ENCODE measurements at places on chromosomes 1 and 21.

DNA sequence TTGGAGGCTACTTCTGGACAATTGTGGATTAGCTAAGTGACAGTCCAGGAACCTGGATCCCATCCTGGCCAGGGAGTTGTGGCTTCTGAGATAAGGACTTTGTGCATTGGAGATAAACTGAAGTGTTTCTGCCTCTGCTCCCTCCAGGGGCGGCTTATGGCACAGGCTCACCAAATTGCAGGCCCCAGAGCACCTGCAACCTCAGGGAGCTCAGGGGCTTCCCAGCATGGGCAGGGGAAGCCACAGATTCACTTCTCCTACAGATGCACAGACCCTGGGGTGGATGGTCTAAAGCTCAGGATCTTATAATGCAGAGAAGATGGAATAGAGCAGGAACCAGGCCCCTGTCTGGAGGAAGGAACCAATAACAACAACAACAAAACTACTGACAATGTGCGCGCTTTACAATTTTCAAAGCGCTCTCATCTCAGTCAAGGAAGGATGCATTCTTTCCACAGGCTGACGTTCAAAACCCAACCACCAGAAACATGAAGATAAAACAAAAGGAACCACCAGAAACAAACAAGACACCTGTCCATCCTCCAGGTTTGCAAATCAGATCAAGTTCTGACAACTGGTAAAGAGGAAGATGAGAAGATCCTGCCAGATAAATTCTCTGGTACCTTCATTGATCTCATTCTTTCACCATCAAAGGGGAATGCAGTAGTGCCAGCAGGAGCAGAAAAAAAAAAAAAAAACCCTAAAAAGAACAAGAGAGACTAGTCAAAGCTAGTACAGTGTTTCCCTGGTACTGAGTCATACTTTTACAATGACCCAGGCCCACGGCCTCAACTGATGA lies 121.0 kb upstream of the IRF2BP2 start:
- DNase-seq, result no peak

GRCh38 chr1:233614173-233614742 lies 352 bp downstream of the KCNK1 start:
- no peak for DNase-seq

GRCh38 chr1:118012515-118013124 lies 83.1 kb downstream of the WDR3 start:
- no peak for DNase-seq

- no peak for DNase-seq
Observed at GRCh38 chr1:15417059-15417934, 7.6 kb downstream of the EFHD2 start.

- DNase-seq, result no peak
Observed at GRCh38 chr1:109184687-109185086, 29.0 kb upstream of the SARS1 start.

DNA sequence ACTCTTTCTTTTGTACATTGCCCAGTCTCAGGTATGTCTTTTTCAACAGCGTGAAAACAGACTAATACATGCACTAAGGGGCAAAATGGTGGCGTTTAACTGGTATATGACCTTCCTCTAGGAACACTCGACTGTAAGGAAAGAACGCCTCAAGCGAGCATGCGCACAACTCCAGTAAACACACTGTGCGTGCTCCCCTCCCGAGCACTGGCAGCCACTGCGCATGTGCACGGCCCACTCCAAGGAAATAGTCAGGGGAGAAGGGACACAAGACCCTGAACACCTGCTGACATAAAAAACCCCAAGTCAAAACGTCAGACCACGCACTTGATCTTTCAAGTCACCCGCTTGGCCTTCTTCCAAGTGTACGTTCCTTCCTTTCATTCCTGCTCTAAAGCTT lies 173.5 kb downstream of the NPHP4 start:
- DNase-seq, result no peak

- DNase-seq, result no peak
Observed at GRCh38 chr1:9161963-9162362, 33.1 kb upstream of the GPR157 start.

DNA sequence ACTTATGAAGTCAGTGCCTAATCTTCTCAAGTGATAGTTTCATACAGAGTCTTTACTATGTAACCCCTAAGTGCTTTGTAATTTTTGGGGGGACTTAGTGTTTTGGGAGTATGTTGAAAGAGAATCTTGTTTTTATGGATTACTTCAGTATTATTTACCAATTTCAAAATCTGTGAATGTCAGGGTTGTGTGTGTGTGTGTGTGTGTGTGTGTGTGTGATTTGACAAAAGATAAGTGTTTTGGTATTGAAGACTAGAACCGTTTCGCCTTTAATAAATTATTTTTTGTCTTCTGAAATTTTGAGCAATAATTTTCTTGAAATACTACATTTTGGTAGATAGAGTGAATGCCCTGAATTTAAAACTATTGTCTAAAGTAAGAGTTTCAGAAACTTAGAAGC lies 5.8 kb downstream of the MAGI3 start:
- no peak for DNase-seq

- DNase-seq, result no peak
Observed at GRCh38 chr1:220893701-220894024, 14.4 kb downstream of the HLX start.

- DNase-seq, result no peak
Observed at GRCh38 chr1:10833630-10834557, 37.4 kb upstream of the CASZ1 start.

DNA sequence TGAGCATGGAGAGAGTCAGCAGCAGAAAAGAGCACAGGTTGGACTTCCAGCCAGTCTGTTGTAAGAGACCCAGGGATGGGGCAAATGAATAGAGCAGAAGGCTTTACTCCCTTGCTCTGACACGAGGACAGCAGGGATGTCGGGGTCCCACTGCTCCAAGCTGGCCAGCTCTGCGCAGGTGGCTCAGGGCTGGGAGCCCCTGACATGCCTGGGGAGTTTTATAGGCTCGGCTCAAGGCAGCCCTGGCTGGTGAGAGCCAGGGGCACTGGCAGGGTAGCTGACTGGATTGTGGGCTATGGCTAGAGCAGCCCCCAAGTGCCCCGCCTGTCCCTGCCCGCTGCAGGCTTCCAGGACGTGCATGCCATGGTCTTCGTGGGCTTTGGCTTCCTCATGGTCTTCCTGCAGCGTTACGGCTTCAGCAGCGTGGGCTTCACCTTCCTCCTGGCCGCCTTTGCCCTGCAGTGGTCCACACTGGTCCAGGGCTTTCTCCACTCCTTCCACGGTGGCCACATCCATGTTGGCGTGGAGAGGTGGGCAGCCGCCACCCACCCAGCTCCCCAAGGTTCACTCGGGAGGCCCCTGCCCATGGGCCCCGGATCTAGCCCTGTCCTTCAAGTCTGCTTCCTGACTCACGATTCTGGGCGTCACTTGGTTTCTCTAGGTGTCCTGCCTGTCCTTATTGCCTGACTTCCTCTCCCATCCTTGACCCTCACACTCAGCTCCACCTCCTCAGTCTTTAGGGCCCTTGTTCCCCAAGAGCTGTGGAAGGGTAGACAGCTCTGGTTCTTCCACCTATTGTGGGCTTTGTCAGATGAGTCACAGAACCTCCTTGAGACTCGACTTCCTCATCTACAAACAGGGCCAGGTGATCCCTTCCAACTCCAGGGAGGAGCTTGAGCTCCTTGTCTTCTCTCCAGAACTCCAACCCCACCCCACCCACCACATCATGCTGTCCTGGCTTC lies 8.2 kb downstream of the RHBG start:
- DNase-seq, result no peak

DNA sequence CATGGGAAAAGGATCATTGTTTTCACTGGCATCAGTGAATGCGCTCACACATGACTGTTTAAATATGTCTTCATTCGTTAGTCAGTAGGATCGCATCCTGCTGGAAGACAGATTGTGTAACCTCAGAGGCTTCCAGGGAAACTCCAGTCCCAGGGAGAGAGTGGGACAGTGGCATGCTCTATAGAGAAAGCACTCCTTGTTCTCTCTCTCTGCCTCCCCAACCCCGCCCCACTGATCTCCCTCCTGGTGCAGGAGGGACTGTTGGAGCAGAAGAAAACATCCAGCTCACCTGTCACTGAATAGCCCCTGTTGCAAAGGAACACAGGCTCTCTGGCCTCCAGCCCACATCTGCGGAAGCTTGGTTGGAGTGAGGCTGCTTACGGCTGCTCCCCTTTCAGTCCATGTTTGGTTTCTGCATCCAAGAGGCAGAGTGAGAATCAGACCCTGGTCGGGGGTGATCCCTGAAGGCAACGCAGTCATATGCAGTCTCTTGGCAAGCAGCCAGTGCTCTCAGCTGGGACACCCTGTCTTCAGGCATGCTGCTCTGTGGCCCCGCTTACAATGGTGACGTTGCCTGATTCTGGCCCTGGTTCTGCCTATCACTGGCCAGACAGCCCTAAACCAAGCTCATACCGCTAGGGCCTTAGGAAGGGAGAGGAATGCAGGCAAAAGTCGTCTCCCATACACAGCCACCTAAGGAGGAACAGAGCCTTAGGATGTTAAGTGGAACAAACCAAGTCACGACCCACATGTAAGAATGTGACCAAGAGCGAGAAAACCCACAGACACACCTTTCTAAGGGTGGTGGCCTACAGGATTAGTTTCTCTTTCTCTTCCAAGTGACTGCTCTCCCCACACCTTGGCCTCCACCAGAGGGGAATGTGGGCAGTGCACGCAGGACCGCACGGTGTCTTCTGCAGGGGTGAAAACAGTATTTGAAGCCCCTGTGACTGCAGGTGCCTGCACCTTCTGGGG lies 39.7 kb downstream of the BACE2 start:
- peak; percentile 69 for DNase-seq

DNA sequence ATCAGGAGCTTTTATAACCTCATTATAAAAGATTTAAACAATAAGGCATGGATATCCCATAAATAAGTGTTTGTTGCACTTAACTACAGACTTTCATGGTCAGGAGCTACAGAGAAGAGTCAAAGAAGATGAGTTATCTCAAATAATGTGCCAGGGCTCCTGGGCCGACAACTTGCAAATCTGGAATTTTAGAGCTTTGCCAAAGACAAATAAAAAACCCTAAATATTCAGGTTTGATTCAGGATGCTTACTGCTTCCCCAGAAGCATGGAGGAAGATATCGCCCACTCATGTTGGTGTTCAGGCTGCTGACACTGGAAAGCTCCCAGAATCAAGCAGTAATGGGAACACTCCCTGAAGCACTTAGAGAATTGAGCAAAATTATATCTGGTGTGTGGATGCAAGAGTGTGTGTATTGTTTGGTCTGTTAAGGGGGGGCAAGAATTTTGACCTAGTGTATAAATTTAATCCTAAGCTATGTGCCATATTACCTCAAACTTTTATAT lies 176.9 kb upstream of the ESRRG start:
- DNase-seq, result no peak

DNA sequence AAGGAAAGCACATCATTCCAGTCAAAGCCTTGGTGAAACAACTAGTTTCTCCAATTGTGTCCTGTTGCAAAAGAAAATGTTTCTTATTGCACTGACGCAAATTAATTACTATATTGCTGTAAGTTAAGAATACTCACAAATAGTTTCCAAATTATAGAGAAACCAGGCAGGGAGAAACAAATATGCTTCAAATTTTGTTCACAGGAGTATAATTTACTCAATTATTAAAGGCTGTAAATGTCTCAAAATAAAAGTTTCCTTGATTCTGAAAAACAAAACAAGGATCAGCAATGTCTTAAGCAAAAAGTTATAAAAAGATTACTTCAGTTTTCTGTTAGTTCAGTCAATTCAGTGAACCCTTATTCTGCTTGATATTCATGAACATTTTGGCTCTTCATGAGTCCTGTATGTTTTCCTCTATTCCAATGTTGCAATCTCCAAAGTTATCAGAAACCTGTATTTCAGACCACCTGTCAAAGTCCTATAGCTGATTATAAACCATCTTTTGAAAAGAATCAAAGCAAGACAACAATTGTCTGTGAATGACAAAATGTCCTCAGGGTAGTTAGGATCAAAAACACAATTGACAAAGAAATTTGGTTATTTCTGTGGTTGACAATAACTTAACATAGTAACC lies 11.7 kb upstream of the SYPL2 start:
- DNase-seq, result no peak

- peak; percentile 73 for DNase-seq
Observed at GRCh38 chr1:230426246-230427093, at the start of gene PGBD5. PGBD5 (minus strand) TSS chr1:230426332; CDS start chr1:230425928, 404 bp downstream.

GRCh38 chr1:10648689-10649516 lies 147.5 kb downstream of the CASZ1 start:
- DNase-seq, result no peak

Data from heart right ventricle (tissue), 16 donors.